ENCODE measurements at places on chromosomes 13 and 19. TPM values are rescaled to one million over a fixed set of nuclear protein-coding genes. Genes with fewer than 3 reads are reported as not detected.

DNA sequence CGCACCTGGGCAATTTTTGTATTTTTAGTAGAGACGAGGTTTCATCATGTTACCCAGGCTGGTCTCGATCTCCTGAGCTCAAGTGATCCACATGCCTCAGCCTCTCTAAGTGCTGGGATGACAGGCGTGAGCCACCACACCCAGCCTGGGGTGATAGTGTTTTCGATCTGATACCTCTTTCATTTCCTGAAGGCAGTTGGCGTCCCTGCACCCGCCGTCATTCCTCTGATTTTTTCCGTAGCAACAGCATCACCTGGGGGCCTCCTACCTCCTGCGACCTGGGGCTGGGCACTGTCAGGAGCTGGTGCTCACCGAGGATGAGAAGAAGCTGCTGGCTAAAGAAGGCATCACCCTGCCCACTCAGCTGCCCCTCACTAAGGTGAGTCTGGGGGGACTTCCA lies 10.8 kb downstream of the CREB3L3 start:
- DNase-seq: no peak

DNA sequence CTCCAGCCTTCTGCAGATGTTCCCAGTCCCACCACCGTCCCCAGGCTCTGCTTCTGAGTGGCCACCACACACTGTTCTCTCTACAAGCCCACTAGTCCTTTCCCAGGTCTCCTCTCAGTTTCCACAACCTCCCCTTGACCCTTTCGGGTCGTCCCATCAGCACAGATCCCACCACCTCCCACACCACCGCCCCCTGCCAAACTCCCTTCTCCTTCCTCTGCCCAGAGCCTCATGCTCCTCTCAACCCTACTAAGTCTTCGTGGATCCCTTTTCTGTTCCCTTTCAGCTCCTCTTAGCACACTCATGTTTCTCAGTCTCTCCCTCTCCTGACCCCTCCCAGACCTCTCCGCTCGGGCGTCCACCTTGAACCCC lies 1.9 kb downstream of the NAPA start:
- DNase-seq: no peak

DNA sequence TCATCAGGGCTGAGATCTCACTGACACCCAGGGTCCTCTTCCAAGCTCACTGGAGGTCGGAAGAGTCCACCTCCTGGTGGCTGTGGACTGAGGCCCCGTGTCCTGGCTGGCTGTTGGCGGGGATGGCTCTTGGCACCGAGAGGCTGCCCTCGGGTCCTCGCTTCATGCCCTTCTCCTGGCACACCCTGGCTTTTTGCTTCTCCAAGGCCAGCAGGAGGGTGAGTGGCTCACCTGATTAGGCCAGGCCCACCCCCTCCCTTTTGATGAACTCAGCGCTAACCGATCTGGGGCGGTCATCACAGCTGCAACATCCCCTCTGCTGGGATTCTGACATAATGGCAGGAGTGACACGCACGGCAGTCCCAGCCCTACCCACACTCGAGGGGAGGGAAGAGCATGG lies 4.4 kb downstream of the SLC39A3 start:
- no peak for DNase-seq

RASA3 gene
- total RNA-seq: 12.3 TPM

DNA sequence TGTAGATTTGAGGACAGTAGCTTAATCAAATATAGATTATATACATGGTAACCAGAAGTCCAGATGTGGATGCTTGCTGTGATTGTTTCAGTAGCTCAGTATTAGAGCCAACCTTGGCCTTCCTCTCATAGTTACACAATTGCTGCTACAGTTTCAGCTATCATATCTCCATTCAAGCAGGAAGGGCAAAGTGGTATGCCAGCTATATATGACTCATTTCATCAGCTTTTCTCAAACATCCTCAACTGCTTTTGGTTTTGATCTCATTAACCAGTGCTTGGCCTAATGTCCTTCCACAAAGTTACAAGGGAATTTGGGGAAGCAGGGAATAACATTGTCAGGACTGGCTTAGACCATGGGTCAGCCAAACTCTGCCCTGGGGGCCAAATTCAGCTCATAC lies 73.0 kb upstream of the MAB21L1 start:
- DNase-seq: no peak

GRCh38 chr19:43450545-43450997 lies 14.8 kb downstream of the LYPD3 start:
- DNase-seq: no peak
